Esophagus squamous epithelium (tissue), 5 donors: ENCODE measurements at places on chromosomes 7 and 10.
A peak's percentile ranks its signal among the peaks of the same experiment; 100 is the strongest.

- no peak for DNase-seq
Measured at GRCh38 chr7:17071866-17072265, 190.1 kb upstream of the AGR3 start.

GRCh38 chr10:123327450-123327849, 173.2 kb downstream of the BUB3 start:
- DNase-seq, result no peak

DNA sequence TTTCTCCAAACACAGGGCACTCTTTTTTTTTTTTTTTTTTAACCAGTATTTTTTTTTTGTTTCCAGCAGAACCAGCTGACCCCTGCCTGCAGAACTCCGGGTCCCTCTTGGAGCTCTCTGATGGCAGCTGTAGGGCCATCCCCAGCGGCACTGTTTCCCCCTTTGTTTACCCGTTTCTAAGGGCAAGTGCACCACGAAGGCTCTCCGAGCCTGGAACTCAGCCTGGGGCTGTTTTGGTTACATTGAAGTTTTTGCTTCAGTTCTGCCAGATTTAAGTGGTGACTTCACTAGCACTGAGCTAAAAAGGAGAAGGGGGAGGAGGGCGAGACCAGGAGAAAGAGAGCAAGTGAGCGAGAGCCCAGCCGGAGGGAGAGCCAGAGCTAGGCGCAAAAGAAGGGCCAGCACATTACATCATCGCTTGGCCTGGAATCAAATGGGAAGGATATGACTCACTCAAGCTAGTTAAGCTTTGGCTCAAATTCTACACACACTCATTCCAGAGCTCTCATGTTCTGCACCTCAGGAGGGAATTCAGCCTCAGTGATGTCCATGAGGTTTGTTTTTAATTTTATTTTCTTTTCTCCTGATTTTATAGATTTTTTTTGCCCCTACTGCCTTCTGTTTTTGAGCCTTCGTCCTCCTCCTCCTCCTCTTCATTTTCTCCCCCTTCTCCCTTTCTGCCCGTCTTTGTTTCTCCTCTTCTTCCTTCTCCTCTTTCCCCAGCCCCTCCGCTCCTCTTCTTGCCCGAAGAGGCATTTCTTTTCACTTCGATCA, 272.3 kb downstream of the TRIL start:
- DNase-seq, result peak; percentile 46

DNA sequence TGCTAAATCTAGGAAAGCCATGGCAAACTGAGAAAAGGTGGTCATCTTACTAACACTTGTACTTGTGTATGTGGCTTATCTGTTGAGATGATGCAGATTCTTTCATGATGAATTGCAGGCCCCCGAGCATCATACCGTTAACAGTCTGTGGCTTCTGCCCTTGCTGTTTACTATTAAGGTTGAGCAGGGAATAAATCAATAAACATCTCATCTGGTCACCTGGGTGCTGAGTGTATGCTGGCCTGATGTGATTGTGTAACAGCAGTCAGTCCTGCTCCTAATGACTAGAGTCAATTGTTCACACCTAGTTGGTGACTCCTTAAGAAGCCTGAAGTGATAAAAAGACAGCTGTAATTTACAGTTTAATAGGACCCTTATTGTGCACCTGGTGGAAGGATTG, 8.3 kb upstream of the GNAT3 start:
- DNase-seq, result no peak

DNA sequence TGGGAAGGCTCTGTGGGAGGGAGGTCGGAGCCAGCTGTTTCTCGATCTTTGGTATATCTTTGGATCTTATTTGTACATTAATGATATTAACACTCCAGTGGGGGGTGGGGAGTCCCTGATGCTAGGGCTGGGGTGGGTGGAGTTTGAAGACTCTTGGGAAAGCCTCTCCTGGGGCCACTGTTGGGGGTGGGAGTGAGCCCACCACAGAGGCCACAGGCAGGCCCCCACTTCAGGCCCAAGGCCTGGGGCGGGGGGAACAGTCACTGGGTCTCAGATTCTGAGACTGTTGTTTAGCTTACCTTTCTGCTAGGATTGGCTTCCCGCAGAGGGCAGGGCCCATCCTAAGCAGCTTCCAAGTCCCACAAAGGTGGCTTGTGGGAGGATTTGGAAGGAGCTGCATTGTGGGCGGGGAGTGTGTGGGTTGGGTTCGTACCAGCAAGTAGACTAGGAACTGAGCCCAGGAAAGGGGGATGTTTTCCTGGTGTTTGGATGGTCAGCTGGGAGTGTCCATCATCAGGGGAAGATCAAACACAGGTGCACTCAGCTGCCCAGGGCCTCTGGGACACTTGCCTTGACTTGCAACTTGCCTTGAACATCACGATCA, 11.9 kb downstream of the YKT6 start:
- no peak for DNase-seq

DNA sequence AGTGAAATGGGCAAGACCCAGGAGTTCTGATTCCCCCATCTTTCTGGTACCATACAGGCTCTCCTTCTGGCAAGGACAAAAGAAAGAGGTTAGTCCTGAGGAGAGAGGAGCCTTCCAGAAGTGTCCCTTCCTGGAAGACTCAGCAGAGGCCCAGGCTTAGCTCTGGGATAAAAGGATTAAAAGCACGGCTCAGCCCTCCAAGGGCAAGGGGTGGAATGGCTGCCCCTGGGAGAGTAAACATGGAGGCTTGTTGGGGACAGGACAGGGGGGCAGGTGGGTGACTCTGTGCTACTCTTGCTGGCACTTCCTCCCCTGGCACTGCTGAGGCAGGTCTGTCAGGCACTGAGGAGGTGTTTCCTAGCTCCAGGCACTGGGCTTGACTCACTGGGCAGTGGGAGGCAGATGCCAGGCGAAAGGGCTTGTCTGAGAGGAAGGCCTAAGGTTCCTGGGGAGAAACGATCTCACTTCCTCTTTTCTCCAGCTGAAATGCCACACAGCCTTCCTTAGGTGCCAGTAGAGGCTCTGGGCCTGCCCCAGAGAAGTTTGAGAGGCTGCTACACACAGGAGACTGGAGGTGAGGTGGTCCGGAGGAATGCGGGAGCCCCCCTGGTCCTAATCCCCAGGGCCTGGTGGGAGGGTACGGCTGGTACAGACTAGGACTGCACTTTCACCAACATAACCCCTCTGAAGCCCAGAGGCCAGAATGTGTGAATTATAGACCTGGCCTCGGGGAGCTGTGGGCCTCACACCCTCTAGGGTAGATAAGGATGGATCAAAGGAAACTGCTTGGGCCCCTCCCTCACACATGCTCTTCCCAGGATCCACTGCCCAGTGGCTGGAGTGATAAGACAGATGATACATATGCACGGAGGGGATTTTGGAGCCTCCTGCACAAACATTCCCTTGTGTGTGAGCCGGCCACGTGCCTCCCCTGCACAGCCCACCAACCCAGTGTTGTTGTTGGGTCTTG, 63.2 kb upstream of the PODXL start:
- DNase-seq, result no peak

- DNase-seq, result no peak
Measured at GRCh38 chr10:114649217-114649903, 8.7 kb downstream of the ABLIM1 start.

DNA sequence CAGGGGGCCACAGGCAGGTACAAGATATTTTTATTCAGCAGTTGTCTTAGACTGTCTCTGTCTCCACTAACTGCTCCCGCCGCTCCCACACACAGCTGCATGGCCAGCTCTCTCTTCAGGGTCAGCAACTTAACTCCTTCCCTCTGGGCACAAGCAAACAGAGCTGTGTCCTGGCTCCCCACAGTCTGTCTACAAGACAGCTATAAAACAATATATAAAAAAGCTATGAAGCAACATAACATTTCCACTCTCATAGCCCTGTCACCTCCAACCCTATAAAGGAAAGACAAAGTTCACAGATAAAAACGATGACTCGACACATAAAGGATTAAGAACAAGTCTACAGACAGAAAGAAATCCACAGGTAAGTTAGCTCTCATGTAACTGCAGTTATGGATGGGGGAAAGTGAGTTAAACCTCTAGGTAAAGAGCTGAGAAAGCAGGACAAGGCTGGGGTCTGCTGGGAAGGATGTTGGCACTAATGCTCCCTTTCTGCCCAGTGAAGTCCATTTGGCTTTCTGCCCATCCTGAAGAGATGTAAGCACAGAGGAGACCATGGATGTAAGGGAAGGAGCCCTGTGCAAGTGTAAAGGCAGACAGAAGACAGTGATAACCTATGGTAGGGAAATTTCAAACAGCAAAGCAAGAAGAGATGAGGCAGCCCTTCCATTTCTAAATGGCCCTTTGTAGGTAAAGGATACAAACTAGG, 27.0 kb downstream of the RAPGEF5 start:
- no peak for DNase-seq

DNA sequence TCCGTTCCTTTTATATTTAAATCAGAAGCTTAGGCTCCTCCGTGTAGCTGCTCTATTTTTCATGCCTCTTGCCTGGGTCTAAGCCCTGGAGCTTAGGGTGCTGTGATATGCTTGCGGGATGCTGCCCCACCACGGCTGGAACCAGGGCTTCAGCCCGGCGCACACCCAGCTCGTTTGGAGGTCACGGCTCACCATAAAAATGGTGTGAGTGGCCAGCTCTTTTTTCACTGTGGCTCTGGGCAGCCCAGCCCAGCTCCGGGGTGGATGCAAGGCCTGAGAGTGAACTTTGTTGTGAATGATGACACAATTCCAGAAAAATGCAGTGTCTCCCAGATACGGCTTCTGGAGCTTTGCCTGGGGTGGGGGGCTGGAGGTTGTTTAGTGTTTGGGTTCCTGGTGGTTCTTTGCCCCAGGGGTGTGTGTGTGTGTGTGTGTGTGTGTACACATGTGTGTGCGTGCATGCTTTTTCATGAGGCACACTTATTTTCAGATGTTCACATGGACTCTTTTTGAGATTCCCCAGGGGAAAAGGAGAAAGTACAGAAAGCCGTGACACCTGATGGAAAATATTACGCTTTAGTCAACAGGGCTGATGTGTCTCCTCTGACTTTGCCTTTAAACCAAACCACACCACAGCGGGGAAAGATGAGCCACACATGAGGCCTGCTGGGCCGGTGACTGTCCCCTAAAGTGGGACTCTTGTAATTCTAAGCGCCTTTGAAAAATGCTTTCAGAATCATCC, 46.2 kb downstream of the GRK5 start:
- DNase-seq, result no peak

GRCh38 chr7:24283554-24283896, 465 bp upstream of the NPY start:
- DNase-seq, result no peak

- no peak for DNase-seq
Measured at GRCh38 chr10:93290661-93291354, 191.3 kb downstream of the MYOF start.

GRCh38 chr7:129401228-129401966, 32.8 kb upstream of the STRIP2 start:
- no peak for DNase-seq

- DNase-seq, result no peak
Measured at GRCh38 chr10:124614003-124614659, 130.0 kb downstream of the FAM53B start.

GRCh38 chr7:96708872-96709271, 774 bp downstream of the SEM1 start:
- DNase-seq, result no peak

- no peak for DNase-seq
Measured at GRCh38 chr10:44830022-44830421, 81.1 kb upstream of the TMEM72 start.

DNA sequence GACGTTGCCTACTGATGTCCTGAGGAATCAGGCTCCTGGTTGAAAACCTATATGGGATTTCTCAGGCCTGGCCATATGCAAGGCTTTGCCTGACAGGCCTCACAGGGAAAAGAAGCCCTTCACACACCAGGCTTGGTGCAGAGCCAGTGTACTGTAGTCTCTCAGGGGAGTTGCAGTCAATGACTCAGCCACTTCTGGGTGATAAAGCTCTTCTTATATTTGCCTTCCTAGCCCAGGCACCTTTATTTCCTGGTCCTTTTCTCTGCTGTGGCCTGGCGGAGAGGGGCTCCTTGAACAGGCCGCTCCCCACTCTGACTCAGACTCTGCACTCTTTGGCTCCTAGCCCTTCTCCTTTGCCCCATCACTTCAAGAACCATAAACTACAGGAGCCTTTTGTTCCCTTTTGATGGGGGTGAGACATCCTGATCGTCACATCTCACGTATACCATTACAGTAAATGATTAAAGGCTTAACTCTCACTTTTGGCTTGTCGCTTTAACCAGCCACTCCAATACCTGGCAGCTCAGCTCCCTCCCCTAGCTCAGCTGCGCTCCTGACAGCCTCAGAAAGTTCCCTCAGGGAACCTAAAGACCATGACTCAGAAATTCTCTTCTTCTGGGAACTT, 33.5 kb downstream of the DPY19L1 start:
- no peak for DNase-seq

DNA sequence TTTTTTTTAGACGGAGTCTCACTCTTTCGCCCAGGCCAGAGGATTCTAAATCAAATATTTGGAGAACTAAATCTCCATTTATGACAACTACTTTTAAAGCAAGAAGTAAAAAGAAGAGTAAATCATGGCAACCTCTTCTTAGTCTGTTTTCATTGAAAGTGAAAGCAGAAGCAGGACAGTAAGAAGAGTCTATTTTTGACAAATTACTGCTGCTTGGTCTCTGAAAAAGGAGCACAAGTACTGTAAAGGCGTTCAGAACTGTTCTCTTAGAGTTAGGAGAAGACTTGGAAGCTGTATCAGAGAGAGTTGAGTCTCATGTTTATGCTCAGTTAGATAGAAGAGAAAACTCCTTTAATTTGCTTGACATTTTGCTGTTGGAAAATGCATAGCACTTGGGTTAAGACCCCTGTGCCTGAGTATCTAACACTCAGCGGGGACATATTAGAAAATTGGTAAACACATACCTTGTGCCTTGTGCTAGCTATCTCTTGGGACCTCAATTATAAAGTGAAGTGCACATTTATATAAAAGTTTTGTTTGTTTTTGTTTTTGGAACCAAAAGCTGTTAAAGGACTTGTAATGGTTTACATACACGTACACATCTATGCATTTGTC, 433.0 kb downstream of the ANKRD7 start:
- no peak for DNase-seq

DNA sequence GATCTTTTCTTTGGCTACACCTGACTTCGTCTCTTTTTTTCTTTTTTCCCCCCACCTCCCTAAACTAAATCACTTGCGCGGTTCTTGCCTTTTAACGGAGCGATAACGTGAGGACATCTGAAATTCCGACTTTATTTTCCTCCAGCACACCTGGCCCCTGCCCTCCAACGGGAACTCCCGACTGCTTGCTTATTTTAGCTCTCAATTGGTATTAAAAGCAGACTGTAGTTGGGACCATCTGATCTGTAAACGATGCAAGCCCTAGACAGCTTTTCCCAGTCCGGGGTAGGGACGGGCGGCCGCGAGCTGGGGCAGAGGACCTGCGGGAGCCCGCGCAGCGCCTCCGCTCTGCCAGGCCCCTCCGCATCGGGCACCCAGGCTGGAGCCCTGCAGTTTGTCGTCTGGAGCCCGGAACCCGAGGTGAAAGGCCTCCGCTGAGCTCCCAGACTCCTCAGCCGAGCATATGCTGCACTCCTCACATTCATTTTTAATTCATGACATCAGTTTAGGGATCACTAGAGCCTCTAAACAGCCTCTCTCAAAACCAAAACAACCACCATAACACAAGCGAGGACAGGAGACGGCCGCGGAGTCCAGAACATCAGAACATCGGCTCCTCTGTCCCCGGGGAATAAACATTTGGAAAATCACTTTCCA, 10.0 kb upstream of the EMX2 start:
- DNase-seq, result no peak
